ENCODE measurements at places on chromosomes 13 and 19.

- DNase-seq: no peak
Measured at GRCh38 chr13:45255247-45255987, 54.6 kb upstream of the KCTD4 start.

- DNase-seq: peak; percentile 47
Measured at GRCh38 chr19:8194528-8195267, 14.5 kb upstream of the CERS4 start.

GRCh38 chr13:66344805-66345517 lies 885.2 kb downstream of the PCDH9 start:
- DNase-seq: no peak

- DNase-seq: peak; percentile 47
Measured at GRCh38 chr19:7852851-7853769, 21.1 kb downstream of the PRR36 start.

All from activated effector memory CD4-positive, alpha-beta T cell treated with Interleukin-2 at 50 U/mL for 16 hours (primary cell).